ENCODE measurements at places on chromosomes 12 and 14.

DNA sequence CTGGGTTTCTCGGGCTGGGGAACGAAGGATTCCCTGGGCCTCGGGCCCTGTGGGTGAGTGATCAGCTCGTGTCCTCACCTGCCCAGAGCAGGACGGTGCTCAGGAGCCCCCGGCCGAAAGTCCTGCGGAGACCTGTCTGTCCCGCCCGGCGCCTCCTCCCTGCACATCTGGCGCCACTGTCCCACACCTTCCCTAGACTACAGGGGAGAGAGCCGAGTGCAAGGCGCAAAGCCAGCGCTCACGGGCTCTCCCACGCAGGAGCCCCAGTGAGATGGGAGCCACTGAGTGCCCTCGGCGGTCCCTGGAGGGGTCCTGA lies 13.1 kb upstream of the TEX22 start:
- DNase-seq: no peak

- DNase-seq: no peak
Measured at GRCh38 chr12:67377541-67377940, 108.4 kb downstream of the CAND1 start.

DNA sequence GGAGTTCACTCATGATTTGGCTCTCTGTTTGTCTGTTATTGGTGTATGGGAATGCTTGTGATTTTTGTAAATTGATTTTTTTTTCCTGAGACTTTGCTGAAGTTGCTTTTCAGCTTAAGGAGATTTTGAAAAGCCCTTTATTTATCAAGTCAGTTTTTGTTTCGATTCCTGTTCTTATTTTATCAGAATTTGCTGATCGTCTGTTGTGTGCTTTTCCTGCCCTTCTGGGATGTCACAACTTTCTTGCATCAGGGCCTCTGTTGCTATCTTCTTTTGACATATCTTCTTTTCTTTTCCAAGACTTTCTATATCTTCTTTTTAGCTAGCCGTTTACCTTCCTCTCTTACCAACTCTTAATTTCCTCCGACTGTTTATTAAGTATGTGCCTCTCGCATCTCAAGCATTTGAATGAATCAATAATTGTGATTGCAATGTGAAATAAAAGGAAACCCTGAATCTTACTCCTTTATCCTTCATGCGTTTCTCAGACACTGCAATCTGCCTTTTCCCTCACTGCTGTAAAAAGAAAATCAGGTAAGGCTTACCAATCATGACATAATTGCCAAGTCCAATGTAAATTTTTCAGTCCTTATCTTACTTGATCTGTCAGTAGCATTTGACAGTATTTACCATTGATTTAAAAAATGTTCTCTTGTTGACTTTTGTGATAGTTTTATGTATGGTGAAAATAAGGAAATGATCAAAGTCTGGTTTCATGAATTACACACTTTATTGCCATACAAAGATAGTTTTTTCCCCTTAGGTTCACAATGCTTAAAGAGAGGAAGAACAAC lies 53.0 kb downstream of the ETNK1 start:
- no peak for DNase-seq

DNA sequence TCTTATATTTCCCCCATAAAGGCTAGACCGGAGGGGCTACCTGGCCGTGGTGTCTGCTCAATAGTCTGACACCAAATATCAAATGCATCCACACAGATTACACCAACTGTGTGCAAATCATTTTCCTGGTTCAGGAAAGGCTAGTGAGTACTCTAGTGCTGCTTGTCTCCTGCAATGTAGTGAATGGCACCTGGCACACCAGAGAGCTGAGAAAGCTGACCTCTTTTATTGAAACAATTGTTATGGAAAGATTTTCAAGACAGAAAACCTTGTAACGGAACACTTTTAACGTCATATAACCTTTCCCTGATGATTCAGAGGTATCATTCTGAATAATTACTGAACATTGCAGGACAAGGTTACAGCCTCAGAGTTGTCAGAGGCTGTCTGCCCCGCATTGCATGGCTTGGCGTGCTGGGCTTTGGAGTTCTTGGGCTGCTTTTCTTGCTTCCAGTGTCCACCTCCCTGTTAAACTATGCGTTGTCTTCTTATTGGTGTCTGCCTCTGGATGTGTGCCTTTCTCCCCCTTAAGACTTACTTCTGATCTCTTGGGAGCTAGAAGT lies 40.7 kb upstream of the HDAC7 start:
- no peak for DNase-seq

DNA sequence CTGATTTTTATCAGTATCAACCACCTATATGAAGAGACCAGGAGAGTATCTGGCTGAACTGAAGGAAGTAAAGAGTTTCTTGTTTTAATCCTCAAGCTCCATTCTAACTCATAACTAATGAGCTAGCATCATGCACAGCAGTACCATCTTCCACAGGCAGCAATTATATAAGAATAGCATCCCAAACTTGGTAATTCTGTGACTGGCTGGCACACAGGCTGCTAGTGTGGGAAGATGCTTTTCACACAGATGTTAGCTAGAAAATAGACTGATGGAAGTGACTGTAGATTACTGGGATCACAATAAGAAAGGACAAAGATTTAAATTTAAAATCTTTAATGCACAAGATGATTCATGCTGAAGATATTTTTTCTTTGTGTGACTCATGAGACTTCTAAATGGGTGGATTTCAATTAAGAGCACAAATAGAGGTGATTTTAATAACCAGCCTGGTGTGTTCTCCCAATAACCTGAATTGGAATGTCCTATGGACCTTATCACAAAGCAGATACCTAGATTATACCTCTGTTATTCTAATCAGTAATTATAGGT lies 417.7 kb upstream of the ATXN7L3B start:
- peak; percentile 63 for DNase-seq

Measured in head of caudate nucleus (tissue), 42 donors.